ENCODE measurements at places on chromosomes 3 and 15.

- DNase-seq, result no peak
Observed at GRCh38 chr15:31376511-31376910, 49.9 kb downstream of the KLF13 start.

- DNase-seq, result no peak
Observed at GRCh38 chr3:49410066-49410845, 1.5 kb downstream of the RHOA start.

- no peak for DNase-seq
Observed at GRCh38 chr3:47950453-47951169, 65.6 kb downstream of the MAP4 start.

GRCh38 chr3:4421121-4421520, 45.9 kb downstream of the SUMF1 start:
- DNase-seq, result no peak

DNA sequence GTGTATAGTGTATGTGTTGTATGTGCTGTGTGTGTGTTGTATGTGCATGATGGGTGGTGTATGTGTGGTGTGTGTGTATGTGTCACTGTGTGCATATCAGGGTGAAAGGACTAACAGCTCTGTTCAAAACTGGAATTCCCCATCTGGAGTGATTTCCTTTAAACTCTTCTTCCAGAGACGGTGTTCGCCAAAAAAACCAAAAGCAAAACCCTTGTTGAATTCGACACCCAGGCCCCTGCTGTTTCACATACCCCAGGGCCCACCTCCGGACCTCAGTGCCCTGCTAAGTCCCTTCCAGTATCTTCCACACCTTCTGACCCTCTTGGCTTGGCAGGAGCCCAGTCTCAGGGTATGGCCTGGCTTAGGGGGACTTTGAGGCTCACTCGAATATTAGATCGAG, 44.9 kb upstream of the SEC13 start:
- DNase-seq, result no peak

DNA sequence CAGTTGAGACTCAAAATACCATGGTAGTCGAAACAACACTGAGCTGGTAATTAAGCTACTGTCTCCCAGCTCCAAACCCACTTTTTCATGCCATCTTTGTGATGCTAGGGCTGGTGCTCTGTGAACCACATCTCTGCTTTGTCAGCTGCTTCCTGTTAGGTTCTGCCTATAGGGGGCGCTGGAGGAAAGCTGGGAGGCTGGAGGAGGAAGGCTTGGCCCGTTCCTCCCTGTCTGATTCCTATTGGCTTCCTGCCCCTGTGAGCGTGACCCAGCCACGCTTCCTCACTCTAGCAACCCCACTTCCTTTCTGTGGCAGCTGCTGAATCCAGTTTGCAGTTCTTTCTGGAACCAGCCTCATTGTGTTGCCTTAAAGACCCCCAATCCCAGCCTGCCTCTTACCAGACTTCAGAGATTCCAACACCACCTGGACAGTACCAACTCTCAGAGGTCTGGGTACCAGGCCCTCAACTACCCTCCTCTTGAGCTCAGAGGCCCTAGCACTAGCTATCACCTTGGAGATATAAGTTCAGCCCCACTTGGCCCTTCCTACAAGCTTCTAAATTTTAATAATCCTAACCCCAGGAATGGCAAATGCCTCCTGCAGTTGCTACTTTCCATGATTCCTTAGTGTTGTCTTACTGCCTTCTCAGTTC, 120.9 kb downstream of the ERC2 start:
- DNase-seq, result no peak

DNA sequence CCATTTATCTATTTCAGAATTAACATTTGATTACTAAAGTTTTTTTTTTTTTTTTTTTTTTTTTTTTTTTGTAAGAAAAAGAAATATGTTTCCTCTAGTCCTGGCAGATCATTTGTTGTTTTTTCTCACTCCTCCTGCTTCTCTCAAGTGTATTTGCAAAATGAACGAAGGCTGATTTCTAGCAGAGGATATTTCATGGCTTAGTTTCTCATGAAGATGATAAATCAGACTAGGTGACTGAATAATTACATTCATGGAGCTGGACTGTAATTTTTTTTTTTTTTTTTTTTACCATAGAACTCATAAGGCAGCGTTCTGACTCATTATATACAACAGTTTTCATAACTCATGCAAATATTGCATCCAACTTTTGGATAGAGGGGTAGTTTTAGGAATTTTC, 332.5 kb upstream of the SEMA6D start:
- no peak for DNase-seq

DNA sequence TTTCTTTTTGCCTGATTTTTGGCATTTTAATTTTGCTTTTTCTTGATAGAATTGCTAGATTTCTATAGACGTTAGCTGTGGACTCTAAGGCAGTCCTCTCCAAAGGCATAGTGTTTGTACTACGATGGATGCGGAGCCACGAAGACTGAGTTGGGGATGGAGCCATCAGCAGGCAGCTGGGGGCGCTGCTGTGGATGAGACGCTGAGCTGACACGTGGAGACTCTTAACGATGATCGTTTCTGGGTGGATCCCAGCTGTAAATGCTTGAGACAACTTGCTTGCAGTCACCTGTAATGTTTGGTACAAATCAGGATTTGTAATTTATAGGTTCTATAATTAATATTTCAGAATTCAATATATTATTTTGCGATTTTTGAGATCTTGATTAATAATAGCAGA, 13.3 kb upstream of the PPP1R2 start:
- no peak for DNase-seq

DNA sequence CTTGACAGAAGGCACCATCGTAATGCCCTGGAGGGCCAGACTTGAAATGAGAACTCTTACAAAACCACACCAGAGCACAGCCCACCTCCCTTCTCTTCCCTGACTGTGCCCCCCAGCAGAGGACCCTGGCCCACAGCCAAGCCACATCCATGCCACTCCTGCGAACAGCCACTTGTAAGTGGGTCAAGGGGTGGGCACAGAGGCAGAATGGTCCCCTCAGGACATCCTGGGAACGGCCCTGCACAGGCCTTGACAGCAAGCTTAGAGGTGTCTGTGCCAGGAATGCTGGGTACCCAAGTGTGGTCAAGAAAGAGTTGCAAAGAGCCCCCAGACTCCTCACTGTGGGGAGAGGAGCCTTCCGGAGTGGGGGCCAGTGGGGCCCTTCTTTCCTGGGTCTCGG, 33.3 kb downstream of the HCN4 start:
- DNase-seq, result peak; percentile 7

DNA sequence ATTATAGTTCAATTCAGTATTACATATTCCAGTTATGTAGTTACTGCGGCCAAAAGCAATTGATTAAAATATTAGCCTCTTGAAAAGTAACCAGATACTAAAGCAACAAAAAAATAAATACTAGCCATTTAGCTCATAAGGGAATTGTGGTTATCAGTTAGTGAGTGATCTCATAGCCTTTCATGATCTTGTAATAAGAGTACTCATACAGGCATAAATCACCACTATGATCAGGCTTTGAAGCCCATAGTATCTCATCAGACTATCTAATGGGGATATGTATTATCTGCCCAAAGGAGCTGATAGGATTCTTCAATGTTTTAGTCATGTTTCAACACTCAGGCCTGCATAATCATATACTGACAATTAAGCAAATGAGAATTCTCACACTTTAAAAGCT, 184.1 kb upstream of the CCDC54 start:
- no peak for DNase-seq

- DNase-seq, result no peak
Observed at GRCh38 chr3:100602506-100603444, 6.6 kb upstream of the ADGRG7 start.

DNA sequence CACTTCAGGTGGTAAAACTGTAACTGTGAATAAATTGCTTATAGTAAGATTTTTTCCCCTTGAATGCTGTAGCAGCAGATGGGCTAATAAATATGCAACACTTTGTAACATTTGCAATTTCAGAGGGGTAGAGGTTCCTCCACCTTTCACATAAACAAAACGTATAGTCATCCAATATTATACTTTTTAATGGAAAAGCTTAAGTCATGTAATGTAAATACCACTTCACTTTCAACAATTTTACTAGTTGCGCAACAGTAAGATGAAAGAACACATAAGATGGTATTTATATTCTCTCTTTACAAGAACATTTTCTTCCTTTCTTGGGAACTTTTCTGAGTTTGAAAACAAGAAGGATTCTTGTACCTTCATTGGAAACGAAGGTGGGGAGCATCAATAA, 56.6 kb upstream of the FAM3D start:
- no peak for DNase-seq

DNA sequence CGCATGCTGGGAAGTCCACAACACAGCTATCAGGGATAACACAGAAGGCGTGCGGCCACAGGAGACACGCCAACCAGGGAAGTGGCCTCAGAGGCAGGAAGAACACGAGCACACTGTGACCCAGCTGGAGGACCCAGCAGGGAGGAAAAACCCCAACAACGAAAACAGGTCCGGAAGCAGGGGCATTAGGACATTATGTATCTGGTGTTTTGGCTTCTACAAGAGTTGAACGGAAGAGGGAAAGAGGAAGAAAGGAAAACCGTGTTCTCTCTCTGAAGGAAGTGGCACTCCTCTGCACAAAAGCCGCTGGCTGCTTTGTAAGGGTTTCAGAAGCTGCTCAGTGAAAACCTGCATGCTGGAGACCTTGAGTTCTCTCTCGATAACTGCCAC, 61.8 kb downstream of the HACD2 start:
- no peak for DNase-seq

GRCh38 chr3:193489949-193490348, 64.7 kb downstream of the ATP13A4 start:
- no peak for DNase-seq

GRCh38 chr3:156518726-156519125, 36.2 kb downstream of the SSR3 start:
- DNase-seq, result peak; percentile 40

- DNase-seq, result no peak
Observed at GRCh38 chr3:181212271-181212670, 222.7 kb upstream of the DNAJC19 start.

DNA sequence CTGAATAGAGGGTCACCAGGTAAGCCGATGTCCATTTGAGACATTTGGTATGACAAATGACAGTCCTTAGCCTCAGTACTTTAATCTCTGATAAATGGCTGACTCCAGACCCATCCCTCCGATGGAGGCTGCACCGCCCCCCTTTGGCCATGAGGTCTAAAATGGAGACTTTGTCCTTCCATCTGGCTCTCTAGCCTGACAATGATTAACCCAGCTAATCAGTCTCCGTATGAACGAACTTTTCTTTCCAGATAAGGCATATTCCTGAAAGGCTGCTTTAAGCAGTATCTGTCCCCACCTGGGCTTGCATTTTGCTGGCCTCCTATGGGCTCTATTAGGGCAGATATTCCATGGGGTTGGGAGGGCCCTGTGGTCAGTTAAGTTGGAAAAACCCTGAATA, 10.8 kb upstream of the MYZAP start:
- DNase-seq, result no peak

DNA sequence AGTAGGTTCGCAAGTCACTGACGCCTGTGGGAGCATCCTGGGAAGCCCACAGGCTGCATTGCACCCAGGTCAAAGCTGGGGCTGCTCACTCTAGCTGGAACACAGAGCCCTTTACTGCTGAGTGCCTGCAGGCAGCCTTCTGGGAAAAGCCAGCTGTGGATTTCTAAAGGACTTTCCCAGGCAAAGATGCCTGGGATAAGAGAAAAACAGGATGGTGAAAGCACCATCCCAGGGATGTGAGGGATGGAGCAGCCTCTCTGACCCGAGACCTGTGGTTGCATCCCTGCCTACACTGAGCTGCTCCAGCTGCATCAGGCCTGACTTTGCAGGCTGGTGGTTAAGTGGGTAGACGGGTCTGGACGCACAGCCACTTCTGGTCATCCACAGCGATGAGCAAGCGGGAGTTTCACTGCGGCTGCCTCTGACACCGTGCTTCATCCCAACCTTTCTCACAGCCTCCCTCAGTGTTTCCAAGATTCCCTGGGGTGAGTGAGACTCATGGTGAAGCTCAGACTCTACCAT, 52.5 kb upstream of the AMOTL2 start:
- DNase-seq, result no peak

DNA sequence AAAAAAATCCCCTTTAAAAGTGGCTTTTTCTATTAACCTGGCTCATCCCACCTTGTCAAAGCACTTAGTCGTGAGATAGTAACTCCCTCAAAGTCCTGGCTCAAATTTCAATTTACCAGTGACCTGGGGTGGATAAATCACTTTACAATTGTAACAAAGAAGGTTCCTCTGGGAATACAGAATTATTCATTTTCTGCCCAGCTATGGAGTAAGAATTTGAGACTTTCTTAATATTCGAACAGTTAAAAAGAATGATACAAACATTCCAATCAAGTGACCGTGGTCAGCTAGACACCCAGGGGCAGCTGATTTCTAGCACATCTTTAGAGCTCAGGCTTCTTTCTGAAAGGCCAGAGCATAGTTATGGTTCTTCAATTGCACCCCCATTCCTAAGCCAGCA, 291.0 kb upstream of the TGFBR2 start:
- DNase-seq, result no peak

DNA sequence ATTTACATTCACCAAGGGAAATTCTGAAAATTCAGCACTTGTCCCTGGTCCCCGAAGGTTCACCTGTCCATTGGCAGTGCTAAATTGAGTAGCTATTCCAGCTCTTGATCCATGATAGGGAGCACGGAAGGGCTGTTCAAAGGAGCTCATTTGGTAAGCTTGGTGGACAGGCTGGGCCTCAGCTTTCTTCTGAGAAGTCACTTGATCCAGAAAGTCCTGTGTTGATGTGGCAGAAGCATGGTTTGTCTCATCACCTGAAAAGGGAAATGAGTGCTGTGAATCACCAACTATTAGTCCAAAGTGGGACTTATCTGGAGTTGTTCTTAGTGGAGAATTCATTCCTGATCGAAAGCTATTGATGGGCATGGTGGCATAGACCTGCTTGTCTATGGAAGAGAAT, 19.9 kb upstream of the SLC12A8 start:
- DNase-seq, result no peak

DNA sequence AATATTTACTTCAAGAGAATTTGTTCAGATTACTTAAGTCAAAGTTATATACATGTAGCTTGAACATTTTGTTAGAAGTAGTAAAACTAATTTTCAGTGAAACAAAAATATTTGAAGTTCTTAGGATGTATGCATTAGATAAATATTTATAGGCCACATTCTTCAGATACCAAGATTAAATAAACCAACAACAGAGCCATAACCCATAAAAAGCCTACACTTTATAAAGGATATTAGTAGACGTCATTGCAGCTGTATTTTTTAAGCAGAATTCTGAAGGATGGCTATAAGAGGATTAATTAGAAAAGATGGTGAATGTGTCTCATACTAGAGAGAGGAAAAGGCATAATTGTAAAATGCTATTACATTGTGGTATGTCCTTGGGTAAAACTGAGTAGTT, 449.7 kb upstream of the ALCAM start:
- no peak for DNase-seq

DNA sequence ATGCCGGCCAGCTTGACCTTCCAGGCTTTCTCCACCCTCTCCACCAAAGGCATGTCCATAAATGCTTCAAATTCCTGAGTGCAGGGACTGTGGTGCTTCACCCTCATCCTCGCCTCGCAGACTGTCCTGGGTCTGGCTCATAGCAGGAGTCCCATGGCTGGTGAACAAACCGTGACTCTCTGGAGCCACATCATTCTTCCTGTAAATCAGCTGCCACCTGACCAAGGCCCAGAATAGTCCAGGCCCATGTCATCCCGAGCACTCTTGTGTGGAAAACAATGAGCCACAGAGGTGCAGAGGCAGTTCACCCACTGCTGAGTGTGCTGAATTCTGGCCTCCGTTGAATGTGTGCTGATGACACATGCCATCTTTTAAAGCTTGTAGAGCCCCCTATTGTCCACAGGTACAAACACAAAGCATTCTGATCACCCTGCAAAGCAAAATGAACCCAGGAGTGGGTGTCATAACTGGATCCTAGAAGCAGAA, 68.6 kb downstream of the ABHD5 start:
- DNase-seq, result no peak

- DNase-seq, result no peak
Observed at GRCh38 chr15:57751177-57751800, 44.8 kb downstream of the POLR2M start.

GRCh38 chr3:152395764-152396163, 127.0 kb downstream of the MBNL1 start:
- no peak for DNase-seq
